Activated CD4-positive, alpha-beta T cell treated with anti-CD3 and anti-CD28 coated beads, Interleukin-2, amount 10 ng/mL, durations not matched to agents 7 days and 5 days (primary cell): ENCODE measurements at places on chromosomes 12 and 14. TPM values are rescaled to one million over a fixed set of nuclear protein-coding genes. Genes with fewer than 3 reads are reported as not detected.
A peak's percentile ranks its signal among the peaks of the same experiment; 100 is the strongest.

GRCh38 chr14:32457213-32457920 is 128.3 kb downstream of the AKAP6 start:
- H3K4me1 ChIP-seq, result no peaks in the 10 kb centered on the region
- no peak overlapping the region for H3K4me3 ChIP-seq
- DNase-seq, result no peak
- H3K27me3 ChIP-seq, result peaks cover 3% of the 10 kb centered on the region
- no peaks in the 10 kb centered on the region for H3K36me3 ChIP-seq
- H3K27ac ChIP-seq, result no peak overlapping the region

GRCh38 chr12:47746523-47746922 is 12.2 kb downstream of the RAPGEF3 start:
- H3K36me3 ChIP-seq, result no peaks in the 10 kb centered on the region
- H3K27me3 ChIP-seq, result peaks cover 8% of the 10 kb centered on the region
- H3K27ac ChIP-seq, result no peak overlapping the region
- H3K4me1 ChIP-seq, result peaks cover 8% of the 10 kb centered on the region
- H3K4me3 ChIP-seq, result no peak overlapping the region

- H3K4me1 ChIP-seq, result peaks cover 54% of the 10 kb centered on the region
- peak overlapping the region; percentile 78 for H3K27ac ChIP-seq
- peaks cover 4% of the 10 kb centered on the region for H3K36me3 ChIP-seq
- DNase-seq, result peak; percentile 76
Measured at GRCh38 chr12:52585946-52586345, 12.3 kb upstream of the KRT74 start.

DNA sequence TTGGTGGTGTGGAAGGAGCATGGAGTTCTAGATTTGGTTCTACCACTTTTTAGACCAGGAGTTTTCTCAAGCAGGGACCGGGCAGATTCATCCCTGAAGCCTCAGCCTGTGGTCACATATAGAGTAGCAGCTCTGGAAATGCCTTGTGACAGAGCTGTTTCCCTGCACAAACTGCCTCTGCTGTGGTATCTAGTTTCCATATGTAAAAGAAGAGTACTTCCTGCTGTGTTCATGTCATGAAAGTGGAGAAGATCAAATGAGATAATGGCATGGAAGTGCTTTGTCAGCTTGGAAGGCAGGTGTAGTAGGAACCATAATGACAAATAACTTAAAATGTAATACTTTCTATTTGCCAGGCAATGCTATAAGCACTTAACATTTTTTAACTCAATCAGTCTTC is 26.1 kb downstream of the OTUB2 start:
- H3K27me3 ChIP-seq, result no peaks in the 10 kb centered on the region
- no peak overlapping the region for H3K4me3 ChIP-seq
- peaks cover 73% of the 10 kb centered on the region for H3K36me3 ChIP-seq
- H3K27ac ChIP-seq, result peak overlapping the region; percentile 21
- DNase-seq, result no peak

DNA sequence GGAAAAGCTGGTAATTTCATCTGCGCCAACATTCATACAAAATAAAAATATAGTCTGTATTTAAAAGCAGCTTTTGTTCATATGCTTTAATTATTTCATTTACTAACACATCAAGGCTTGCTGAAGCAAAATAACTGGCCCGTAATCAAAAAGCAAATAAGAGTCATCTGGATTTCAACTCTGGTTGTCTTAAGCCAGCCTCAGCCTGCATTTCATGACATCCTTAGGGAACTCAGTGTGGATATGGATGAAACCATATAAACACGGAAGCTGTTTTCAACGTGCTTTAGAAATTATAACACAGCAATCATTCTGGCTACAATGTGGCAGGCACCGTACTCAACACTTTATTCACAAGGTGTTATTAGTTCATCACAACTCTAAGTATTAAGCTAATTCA is 852 bp downstream of the COX16 start:
- H3K36me3 ChIP-seq, result peaks cover 30% of the 10 kb centered on the region
- peaks cover 37% of the 10 kb centered on the region for H3K4me1 ChIP-seq
- peaks cover 6% of the 10 kb centered on the region for H3K27me3 ChIP-seq
- peak overlapping the region; percentile 88 for H3K27ac ChIP-seq
- peak overlapping the region; percentile 91 for H3K4me3 ChIP-seq
- no peak for DNase-seq

DNA sequence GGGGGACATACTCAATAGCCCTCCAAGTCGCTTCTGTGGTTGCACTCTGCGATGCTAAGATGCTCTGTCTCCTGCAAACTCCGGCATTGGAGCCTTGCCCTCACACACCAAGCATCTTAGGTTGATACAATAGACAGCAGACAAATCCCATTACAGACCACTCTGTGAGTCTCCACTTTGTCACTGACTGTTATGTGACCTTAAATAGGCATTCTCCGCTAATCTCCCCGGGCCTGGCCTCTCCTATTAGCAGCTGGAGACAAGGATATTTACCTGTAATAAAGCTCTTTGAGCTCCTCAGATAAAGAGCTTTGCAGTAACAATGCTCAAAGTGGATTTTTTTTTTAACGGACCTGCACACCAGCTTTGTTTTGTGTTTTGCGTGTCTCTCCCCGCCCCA is 479.7 kb upstream of the TBX3 start:
- H3K27me3 ChIP-seq, result no peaks in the 10 kb centered on the region
- no peaks in the 10 kb centered on the region for H3K36me3 ChIP-seq
- H3K4me3 ChIP-seq, result no peak overlapping the region
- no peak overlapping the region for H3K27ac ChIP-seq

DNA sequence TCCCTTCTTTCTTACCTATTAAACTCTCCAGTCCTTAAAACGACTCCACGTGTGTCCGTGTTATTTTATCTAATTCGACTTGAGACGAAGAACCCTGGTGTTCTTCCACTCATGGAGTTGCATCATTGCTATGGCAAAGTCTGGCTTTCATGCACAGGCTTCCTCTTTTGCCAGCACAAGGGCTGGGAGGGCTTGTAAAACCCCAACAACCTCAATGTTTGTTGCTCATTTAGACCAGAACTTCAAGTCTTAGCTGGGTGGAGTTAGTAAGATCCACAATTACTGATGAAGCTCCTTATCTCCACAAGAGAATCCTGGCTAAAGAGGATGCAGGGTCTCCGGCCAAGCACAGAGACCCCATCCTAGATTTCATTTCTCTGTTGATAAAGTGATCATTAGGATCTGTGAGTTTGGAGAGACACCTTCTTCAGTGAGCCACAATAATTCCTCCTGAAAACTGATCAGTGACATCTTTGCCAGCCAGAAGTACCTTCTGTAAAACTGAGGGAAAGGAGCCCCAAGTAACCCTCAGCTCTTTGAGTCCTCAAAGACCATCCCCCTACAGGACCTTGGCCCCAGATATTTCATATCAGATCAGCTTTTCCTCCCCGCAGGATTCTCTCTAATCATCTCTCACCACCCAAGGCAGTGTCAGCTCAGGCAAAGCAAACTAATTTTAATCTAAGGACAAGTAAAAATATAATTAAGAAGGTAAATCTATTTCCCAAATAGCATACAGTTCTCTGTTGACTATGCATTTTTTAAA is 514.6 kb downstream of the FUT8 start:
- peaks cover 47% of the 10 kb centered on the region for H3K36me3 ChIP-seq
- peak overlapping the region; percentile 27 for H3K4me3 ChIP-seq
- H3K4me1 ChIP-seq, result peaks cover 77% of the 10 kb centered on the region
- H3K27ac ChIP-seq, result peak overlapping the region; percentile 92
- no peaks in the 10 kb centered on the region for H3K27me3 ChIP-seq

DNA sequence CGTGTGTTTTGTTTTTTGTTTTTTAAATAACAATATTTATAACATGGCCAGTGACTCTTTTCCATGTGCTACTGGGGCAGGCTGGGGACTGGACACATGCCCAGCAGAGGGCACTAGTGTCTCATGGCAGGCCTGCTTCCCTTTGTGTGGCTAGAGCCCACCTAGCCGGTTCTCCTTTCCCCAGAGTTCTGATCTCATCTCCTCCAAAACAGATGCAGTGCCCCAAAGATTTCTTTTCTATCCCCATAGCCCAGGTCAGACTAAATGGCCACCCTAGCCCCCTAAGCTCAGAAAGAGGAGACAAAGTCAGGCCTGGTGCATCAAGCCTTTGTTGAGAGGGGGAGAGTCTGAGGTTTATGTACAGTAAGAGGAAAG is 21.2 kb downstream of the PRPF40B start:
- no peaks in the 10 kb centered on the region for H3K27me3 ChIP-seq
- no peak overlapping the region for H3K4me3 ChIP-seq
- H3K4me1 ChIP-seq, result peaks cover 40% of the 10 kb centered on the region
- H3K27ac ChIP-seq, result peak overlapping the region; percentile 87
- peak; percentile 87 for DNase-seq
- peaks cover 34% of the 10 kb centered on the region for H3K36me3 ChIP-seq

GRCh38 chr12:64666054-64666914 is 56.0 kb downstream of the RASSF3 start:
- peak overlapping the region; percentile 43 for H3K4me3 ChIP-seq
- peaks cover 28% of the 10 kb centered on the region for H3K36me3 ChIP-seq
- peaks cover 83% of the 10 kb centered on the region for H3K4me1 ChIP-seq
- no peaks in the 10 kb centered on the region for H3K27me3 ChIP-seq
- no peak for DNase-seq
- H3K27ac ChIP-seq, result peak overlapping the region; percentile 99

TPPP2 gene
- total RNA-seq, result not detected

ITGA7 gene
- total RNA-seq, result 3.1 TPM

RPS6KA5 gene
- total RNA-seq, result 44.8 TPM

LRTM2 gene
- not detected for total RNA-seq
